ENCODE measurements at places on chromosomes 1 and 21. TPM values are rescaled to one million over a fixed set of nuclear protein-coding genes. Genes with fewer than 3 reads are reported as not detected.

DNA sequence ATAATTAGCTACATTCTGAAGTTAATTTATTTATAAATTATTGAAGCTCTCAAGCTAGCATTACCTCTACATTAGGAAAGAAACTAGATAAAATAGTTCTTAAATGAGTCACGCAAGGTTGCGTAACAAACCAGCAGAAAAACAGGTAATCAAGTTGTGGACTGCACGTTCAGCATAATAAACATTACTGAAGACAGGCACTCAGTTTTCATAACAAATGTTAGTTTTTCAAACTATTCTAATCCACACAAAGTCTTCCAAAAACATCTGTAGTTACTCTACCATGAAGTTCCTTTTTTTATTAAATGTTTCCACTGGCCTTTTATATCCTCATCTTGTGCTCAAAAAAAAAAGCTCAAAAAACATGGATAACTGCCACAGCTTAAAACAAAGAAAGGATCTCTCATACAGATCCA lies 1.3 kb downstream of the TOR1AIP2 start:
- H3K4me3 ChIP-seq = peak overlapping the region; percentile 91
- peaks cover 18% of the 10 kb centered on the region for H3K36me3 ChIP-seq
- no peak for DNase-seq
- H3K4me1 ChIP-seq = peaks cover 54% of the 10 kb centered on the region
- H3K27me3 ChIP-seq = no peaks in the 10 kb centered on the region

DNA sequence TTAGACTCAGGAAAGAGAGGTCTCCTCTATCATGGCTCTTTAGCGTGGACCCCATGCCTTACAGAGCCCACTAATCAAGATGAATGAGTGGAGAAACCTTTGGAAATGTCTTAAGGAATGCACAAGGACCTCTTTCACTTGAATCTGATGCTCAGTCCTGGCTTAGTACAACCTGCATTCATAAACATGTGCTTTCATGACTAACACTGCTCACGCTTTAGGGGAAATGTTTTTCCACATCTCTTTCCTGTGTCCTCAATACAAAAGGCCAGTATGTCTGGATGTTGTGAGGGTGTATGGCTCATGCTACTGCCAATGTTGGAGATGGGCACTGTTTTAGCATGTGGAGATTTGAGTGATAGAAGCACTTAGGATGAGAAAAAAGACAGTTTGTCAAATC lies 14.2 kb upstream of the GNG12 start:
- H3K36me3 ChIP-seq = no peaks in the 10 kb centered on the region
- no peak overlapping the region for H3K27ac ChIP-seq
- H3K4me1 ChIP-seq = peaks cover 17% of the 10 kb centered on the region
- no peak overlapping the region for H3K4me3 ChIP-seq
- DNase-seq = no peak

GRCh38 chr21:39961251-39961650 lies 94.0 kb downstream of the PCP4 start:
- H3K27me3 ChIP-seq = no peaks in the 10 kb centered on the region
- H3K27ac ChIP-seq = no peak overlapping the region
- no peak overlapping the region for H3K4me3 ChIP-seq
- H3K36me3 ChIP-seq = no peaks in the 10 kb centered on the region

GRCh38 chr1:151984313-151984956 lies 9.2 kb downstream of the S100A10 start:
- no peaks in the 10 kb centered on the region for H3K27me3 ChIP-seq
- no peak overlapping the region for H3K4me3 ChIP-seq
- H3K36me3 ChIP-seq = peaks cover 17% of the 10 kb centered on the region
- H3K4me1 ChIP-seq = peaks cover 66% of the 10 kb centered on the region
- H3K27ac ChIP-seq = no peak overlapping the region

Gene RAB7B
- 0.78 TPM for total RNA-seq
